ENCODE measurements at places on chromosomes 6 and 20.

- DNase-seq: no peak
These were observed 137.1 kb downstream of the ELOVL4 start for GRCh38 chr6:79810185-79810705.

DNA sequence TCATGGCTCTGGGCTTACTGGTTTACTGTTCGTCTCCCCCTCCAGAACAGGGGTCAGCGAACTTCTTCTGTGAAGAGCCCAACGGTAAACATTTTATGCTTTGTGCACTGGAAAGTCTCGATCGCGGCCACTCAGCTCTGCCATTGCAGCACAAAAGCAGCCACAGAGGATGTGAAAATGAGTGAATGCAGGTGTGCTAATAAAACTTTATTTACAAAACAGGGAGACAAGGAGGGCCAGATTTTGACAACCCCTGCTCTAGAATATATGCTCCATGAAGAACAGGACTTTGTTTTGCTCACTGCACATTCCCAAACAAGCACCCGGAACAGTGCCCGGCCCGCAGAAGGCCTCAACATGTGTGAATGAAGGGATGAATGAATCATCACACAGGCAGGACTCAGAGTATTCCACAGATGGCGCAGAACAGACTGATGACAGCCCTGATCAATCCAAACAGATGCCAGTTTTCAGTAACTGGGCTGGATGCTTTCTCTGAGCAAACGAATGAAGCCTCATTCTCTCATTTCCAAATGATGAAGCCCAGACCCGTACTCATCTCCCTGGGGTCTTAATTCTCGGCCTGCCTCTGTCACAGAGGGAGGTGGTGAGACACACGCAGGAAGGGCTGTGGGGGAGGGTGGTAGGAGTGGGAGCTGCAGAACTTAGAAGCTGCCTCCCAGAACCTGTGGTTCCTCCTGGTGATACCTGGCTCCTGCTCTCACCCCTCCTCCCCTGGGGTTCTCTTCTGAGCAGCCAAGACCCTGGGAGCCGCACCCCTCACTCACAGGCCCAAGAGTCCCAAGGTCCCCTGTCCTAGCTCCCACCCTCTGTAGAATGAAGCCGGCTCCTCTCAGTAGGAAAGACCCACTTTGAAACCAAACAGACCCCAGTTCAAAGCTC is 196.4 kb downstream of the PREX1 start:
- DNase-seq: no peak

- DNase-seq: no peak
These were observed 33.4 kb downstream of the KCNK5 start for GRCh38 chr6:39195792-39196385.

GRCh38 chr6:167574431-167575151 is 249.7 kb downstream of the TTLL2 start:
- no peak for DNase-seq

DNA sequence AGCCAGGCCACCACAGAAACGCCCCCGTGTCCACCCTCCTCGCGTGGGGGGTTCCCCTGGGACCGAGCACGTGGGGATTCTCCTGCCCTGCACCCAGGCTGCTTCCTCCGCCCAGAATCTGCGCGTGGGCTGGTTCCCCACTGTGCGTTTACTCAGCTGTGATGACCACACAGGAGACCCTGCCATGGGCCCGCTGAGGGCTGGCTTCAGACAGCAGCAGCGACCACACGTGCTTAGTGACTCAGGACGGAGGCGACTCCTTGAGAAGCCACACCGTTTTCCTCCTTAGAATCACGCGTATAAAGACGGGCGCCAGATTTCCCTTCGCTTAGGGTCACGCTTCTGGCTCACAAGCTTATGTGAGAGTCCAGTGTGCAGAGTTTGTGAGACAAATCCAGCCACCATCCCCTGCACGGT is 63.9 kb upstream of the PDE10A start:
- no peak for DNase-seq

GRCh38 chr20:54774426-54774825 is 299.0 kb downstream of the DOK5 start:
- no peak for DNase-seq

DNA sequence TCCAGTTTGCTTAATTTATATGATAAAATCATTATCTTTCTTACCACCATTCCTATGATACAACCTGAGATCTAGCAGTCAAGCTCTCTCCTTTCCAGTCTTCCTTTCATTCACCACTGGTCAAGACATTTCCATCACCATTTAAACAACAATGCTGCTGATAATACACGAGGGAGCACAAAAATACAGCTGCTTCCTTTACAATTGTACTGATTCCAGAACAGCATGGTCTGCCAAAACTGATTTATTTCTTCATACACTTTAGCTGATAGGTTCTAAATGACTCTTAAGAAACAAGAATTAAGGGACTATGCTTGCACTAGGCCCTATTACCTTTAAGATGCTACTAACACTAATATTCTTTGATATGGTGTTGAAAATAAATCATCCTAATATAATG is 65.0 kb downstream of the EPM2A start:
- DNase-seq: no peak

GRCh38 chr6:163600331-163600730 is 185.8 kb downstream of the QKI start:
- no peak for DNase-seq

DNA sequence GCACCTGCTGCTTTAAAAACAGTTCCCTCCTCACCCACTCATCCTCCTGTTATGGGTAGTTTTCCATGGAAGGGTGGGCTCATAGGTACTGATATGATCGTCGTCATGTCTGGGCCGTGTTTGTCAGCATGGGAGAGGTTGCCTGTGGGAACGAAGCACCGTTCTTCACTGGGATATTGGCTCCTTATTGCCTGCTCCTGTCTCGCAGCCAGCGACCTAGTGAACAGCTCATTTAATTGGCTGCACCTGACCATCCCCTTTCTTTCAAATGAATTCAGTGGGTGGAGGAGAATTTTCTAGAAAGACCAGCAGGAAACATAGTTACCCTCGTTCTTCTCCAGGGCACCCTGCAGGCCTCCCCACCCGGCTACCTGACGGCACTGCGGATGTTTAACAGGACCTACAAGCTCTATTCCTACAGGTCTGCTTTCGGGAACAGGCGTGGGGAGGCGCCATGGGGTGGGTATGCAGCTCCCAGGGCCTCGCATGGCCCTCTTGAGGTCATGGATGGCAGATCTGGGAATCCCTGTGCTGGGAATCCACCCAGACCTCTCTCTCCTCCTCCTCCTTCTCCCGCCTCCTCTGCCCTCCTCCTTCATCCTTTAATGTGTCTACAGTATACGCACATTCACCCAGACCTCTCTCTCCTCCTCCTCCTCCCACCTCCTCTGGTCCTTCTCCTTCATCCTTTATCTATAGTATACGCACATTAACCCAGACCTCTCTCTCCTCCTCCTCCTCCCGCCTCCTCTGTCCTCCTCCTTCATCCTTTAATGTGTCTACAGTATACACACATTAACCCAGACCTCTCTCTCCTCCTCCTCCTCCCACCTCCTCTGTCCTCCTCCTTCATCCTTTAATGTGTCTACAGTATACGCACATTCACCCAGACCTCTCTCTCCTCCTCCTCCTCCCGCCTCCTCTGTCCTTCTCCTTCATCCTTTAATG is 21.9 kb downstream of the ENTPD6 start:
- no peak for DNase-seq
